ENCODE measurements at places on chromosomes 5 and 9.
A peak's percentile ranks its signal among the peaks of the same experiment; 100 is the strongest.

- DNase-seq = no peak
Measured at GRCh38 chr5:98130261-98131035, 643.0 kb upstream of the RGMB start.

GRCh38 chr9:20508242-20508641 lies 114.1 kb downstream of the MLLT3 start:
- no peak for DNase-seq

- DNase-seq = no peak
Measured at GRCh38 chr9:81871695-81872094, 56.5 kb upstream of the SPATA31D4 start.

DNA sequence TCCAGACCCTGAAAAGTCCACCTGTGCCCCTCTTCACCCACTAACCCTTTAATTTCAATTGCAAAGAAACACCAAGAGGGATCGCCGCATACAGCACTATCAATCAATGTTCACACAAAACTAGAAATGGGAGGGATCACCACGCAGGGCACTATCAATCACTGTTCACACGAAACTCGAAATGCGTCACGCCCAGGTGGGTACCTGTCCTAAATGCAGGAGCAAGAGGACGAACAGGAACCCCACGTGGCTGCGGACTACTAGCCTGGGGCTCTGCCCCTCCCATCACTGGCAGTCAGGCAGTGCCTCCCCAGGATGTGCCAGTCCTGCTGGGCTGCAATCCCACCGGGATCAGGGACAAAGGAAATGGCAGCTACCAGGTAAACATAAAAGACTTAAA lies 28.2 kb downstream of the RASGEF1C start:
- DNase-seq = no peak

DNA sequence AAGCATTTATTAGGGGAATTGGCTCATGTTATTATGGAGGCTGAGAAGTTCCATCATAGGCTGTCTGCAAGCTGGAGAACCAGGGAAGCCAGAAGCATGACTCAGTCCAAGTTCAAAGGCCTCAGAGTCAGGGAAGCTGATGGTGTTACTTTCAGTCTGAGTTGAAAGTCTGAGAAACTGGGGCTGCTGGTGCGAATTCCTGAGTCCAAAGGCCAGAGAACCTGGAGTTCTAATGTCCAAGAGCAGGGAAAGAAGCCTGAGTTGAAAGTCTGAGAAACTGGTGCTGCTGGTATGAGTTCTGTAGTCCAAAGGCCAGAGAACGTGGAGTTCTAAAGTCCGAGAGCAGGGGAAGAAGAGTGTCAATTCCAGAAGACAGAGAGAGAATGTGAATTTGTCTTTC lies 641.1 kb downstream of the ISL1 start:
- no peak for DNase-seq

GRCh38 chr5:116652196-116652729 lies 77.6 kb upstream of the SEMA6A start:
- DNase-seq = peak; percentile 71

GRCh38 chr5:67181648-67182221 lies 14.9 kb downstream of the CD180 start:
- DNase-seq = no peak

- no peak for DNase-seq
Measured at GRCh38 chr5:80618438-80618837, 36.0 kb upstream of the MSH3 start.

DNA sequence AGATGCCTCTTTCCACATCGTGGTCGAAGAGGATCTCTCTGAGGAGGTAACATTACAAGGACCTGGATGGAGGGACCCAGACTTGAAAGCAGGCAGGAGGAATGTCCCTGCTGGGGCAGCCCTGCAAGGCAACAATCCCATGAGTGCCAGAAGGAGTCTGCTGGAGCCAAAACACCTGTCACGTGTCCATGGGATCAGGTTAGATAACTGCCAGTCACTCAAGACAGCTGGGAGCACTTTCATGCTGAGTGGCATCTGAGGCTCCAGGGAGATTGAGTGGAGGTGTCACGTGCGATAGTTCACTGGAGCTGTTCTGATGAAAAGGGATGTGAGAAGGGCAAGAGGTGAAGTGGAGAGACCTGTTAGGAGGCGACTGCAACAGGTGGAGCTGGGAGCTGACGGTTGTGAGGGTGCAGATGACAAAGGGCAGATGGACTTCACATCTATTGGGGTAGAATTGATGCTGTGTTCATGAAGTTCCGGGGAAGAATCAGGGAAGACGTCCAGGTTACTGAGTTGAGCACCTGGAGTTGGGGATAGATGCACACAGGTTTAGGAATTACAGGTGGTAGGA lies 68.4 kb downstream of the ICE1 start:
- peak; percentile 79 for DNase-seq

DNA sequence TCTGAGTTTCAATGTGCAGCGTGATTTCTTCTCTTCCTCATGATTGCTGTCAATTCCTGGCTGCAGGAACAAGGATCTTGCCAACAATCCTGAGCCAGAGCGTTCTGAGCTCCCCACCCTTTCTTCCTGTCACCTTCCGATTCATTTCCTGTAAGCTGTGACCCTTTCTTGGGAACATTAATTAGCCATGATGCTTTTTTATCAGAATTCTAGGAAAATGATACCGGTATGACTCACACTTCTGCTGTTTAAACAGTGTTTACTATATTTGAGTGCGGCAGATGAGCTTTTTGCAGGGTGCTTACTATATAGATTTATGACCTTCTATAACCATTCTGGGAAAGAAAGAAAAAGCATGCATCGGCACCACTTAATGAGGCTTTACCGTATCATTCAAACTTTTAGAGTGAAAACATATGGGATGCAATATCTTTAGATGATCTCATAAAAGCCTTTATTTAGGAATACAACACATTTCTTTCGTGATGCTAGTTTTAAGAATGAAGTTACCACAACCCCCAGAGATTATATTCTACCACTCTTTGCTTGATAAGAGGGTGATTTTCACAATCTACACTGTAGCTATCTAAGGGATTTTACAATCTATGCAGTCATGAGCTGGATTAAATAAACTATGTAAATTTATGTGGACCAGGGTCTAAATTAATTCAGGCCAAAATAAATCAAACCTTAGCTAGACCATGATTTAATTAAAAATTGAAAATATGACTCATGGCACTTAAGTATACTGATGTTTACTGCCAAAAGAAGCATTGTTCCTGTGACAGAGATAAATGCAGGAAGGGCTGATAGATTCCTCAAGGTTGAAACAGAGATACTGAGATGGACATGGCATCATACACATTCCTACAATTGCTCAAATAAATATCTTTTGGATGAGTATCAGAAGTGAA lies 38.0 kb upstream of the OSMR start:
- DNase-seq = no peak

- no peak for DNase-seq
Measured at GRCh38 chr5:94693043-94693822, 74.8 kb downstream of the SLF1 start.

GRCh38 chr9:111063332-111063731 lies 25.1 kb upstream of the LPAR1 start:
- no peak for DNase-seq

- no peak for DNase-seq
Measured at GRCh38 chr9:92954049-92954861, 6.9 kb downstream of the FGD3 start.

GRCh38 chr9:83235526-83235925 lies 172.6 kb upstream of the RASEF start:
- DNase-seq = no peak

DNA sequence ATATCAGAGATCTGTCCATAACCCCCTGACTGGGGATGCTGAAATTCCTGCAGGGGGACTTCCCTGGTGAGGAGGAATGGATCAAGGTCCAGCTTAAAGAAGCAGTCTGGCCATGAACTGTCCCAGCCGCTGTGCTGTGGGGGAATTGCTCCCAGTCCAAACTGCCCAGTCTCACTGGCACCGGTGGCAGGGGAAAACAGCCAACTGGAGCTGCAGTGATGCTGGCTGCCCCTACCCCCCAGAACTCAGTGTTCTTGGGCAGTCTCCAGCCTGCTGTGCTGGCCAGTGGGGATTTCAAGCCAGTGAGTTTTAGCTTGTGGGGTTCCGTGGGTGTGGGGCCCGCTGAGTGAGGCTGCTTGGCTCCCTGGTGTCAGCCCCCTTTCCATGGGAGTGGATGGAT lies 306.5 kb upstream of the RPS23 start:
- no peak for DNase-seq

- DNase-seq = no peak
Measured at GRCh38 chr9:137705443-137705863, 86.6 kb downstream of the EHMT1 start.

DNA sequence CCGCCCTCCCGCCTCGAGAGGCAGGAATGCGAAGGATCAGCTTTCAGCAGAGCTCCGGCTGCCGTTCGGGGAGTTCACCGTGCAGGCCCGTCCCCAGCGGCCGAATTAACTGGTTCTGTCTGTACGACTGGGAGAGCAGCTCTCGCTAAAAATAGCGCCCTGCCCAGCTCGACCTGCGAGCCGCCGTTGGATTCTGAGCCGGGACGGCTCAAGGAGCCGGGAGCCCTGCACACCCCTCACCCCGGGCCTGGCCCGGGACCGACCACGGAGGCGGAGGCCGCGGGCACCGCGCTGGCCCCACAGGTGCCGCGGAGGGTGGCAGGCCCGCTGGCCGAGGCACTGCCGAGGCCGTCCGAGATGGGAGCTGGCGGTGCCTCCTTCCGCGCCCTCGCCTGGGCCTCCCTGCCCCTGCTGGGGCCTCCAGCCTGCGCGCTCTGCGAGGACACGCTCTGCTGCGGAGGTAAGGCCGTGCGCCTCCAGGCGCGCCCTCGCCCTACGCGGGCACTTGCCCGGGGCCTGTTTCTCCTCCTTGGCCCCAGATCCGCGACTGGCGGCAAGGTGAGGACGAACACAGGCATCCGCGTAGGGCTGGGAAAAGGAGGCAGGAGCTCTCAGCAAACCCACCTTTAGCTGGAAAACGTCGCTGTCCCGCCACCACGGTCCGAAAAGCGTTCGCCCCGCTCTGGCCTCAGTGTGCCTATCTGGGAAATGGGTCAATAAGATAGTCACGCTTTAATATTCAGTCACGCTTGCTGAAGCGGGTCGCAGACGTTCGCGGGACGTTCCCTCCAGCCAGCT lies 53.1 kb upstream of the DAB2IP start:
- DNase-seq = peak; percentile 91

- DNase-seq = no peak
Measured at GRCh38 chr9:124879226-124879625, 17.3 kb downstream of the ARPC5L start.

GRCh38 chr5:158039911-158040347 lies 181.0 kb upstream of the CLINT1 start:
- no peak for DNase-seq

DNA sequence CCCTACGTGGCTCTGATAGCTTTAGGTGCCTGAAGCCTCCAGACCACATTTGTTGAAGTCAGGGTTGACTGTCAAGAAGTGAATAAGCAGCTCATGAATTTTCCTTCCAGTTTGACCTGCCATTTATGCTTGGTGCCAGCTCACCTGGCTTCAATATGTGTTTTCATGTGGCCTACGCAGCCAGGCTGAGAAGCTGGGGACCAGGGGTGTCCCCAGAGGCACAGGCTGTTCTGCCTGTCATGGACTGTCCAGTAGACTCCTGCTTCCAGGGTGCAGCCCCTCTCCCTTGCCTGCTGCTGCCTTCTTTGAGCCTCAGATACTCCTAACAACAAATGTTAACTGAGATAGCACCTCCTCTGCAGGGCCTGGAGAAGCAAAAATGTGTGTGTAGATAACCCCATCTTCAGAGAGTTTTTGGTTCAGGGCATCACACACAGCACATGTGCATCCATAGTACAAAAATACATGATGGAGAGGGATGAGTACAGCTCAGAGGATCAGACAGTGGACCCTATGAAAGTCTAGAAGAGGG lies 5.8 kb downstream of the TNFAIP8 start:
- DNase-seq = no peak

GRCh38 chr9:114214181-114214580 lies 58.8 kb downstream of the COL27A1 start:
- no peak for DNase-seq

DNA sequence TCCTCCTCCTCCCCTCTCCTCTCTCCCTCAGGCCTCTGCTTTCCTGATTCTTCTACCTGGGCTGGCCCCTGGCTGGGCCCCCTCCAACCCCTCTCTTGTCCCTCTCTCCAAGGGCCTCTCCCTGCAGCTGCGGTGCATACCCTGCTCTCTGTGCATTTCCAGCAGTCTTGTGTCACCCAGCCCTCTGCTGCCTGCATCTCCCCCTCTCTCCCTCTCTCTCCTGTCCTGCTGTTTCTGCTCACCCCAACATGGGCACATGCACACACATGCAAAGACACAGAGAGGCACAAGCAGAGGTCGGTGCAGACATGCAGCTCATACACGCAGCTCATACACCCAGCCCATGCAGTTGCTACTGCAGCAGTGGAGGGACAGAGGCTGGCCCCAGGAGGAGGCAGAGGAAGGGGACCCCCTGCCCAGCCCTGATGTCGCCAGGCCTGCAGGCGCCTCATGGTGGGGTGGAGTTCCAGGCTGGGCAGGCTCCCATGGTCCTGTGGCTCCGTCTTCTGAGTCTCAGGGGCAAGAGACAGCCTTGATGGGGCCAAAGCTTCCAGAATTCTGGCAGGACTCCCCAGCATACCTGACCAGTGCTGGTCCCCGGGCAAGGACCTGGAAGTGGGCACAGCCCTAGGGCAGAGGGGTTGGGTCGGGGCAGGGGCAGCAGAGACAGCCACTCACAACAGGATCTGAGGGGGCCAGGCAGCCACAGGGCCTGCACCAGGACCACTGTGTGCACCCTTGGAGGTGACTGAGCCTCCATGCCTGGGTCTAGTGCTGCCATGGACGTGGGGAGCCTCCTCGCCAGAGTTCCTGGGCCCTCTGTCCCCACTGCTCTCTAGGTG lies 216.9 kb downstream of the C9orf50 start:
- DNase-seq = no peak

GRCh38 chr9:98970532-98971041 lies 26.9 kb downstream of the COL15A1 start:
- no peak for DNase-seq

- DNase-seq = no peak
Measured at GRCh38 chr9:19456426-19456825, 47.6 kb downstream of the ACER2 start.

DNA sequence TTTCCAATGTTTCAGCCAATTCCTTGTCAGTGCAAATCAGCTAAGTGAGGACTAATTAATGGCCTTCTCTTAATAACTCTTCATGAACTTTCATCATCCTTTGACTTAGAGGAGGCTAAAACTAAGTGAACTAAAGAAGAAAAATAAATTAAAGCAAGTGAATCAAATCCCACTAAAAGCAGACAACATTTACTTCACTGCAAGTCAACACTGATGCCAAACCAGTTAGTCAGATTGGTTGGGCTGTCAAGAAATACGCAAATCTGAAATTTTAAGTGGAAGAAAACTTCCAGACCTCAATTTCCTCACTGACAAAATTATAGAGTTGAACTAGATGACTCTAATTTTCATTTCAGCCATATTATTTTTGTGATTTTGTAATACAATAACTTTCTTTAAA lies 137.2 kb upstream of the PRLR start:
- DNase-seq = no peak

- DNase-seq = no peak
Measured at GRCh38 chr5:159736844-159737243, 179.4 kb upstream of the ADRA1B start.

GRCh38 chr9:112443200-112443599 lies 43.4 kb upstream of the KIAA1958 start:
- DNase-seq = no peak

GRCh38 chr9:114413861-114414301 lies 26.1 kb upstream of the AKNA start:
- DNase-seq = no peak
